ENCODE measurements at places on chromosomes 3 and 15. TPM values are rescaled to one million over a fixed set of nuclear protein-coding genes. Genes with fewer than 3 reads are reported as not detected.
A peak's percentile ranks its signal among the peaks of the same experiment; 100 is the strongest.

Gene TRIP4
- 26.3 TPM for total RNA-seq

Gene IGSF11
- not detected for total RNA-seq

Gene RBMS3
- total RNA-seq = 5.9 TPM

Gene KNSTRN
- total RNA-seq = 10.5 TPM

Gene GOLGA8S
- not detected for total RNA-seq

Gene BRK1
- 61.9 TPM for total RNA-seq

Gene FAM162A
- total RNA-seq = 23.5 TPM

Gene ARHGEF3
- 101 TPM for total RNA-seq

Gene POLR2M
- total RNA-seq = 85.5 TPM

Gene GCNT3
- not detected for total RNA-seq

Gene AGTR1
- not detected for total RNA-seq

GRCh38 chr3:177475356-177475665 lies 278.0 kb upstream of the TBL1XR1 start:
- no peaks in the 10 kb centered on the region for H3K27me3 ChIP-seq
- no peaks in the 10 kb centered on the region for H3K4me1 ChIP-seq
- H3K36me3 ChIP-seq = no peaks in the 10 kb centered on the region
- no peak overlapping the region for H3K27ac ChIP-seq

DNA sequence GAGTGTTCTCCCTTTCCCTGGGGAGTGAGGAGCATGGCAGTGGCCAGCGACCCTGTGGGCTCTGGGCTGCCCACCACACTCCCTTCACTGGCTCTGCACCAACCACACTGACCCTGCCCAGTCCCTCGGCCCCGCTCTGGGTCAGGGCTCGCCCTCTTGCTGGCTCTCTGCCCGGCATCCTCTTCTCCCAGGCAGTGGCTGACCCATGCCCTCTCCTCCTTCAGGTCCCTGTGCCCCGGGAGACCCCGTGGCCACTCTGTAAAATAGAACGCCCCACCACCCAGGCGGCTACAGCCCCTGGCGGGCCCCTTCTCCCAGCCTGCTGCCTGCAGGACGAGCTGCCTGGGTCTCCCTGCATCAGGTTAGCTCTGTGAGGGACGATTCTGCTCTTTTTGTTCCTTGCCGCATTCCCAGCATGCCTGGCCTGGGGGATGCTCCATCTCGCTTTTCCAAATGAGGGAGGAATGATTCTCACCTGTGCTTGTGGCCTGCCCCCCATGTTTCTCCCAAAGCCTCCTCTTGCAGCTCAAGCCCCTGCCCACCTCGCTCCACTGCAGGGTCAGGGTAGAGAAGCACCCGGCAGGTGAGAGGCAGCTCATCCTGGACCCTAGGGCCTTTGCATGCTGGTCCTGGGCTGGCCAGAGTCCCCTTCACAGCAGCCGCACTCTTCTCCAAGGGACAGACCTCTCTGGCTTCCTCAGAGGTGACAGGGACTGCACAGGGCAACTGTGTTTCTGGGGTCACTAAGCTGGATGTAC lies 14.5 kb upstream of the CFAP100 start:
- no peak overlapping the region for H3K27ac ChIP-seq
- H3K36me3 ChIP-seq = no peaks in the 10 kb centered on the region
- H3K4me3 ChIP-seq = no peak overlapping the region
- no peaks in the 10 kb centered on the region for H3K4me1 ChIP-seq

DNA sequence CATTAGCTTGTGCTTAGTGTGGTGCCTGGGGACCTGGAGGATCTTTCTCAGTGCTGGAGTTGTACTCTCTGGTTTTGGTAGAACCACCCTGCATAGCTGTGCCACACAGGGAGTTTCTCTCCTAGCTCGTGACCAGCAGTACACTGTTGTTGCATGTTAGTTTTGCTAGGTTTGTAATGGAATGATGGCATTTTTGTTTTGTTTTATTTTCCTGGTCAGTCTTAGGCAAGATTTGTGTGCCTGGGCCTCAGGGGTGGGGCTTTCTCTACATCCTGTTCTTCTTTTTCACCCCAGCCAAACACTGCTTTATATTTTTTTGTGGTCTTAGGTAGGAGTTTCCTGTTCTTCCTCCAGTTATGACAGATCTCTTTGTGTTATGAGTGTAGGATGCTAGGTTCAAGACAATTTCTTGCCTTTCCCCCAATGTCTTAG lies 534.5 kb upstream of the KCNMB2 start:
- peaks cover 33% of the 10 kb centered on the region for H3K4me1 ChIP-seq
- H3K36me3 ChIP-seq = no peaks in the 10 kb centered on the region
- H3K27me3 ChIP-seq = no peaks in the 10 kb centered on the region
- peak overlapping the region; percentile 47 for H3K27ac ChIP-seq

- H3K27me3 ChIP-seq = peaks cover 2% of the 10 kb centered on the region
- H3K36me3 ChIP-seq = no peaks in the 10 kb centered on the region
- H3K4me1 ChIP-seq = peaks cover 12% of the 10 kb centered on the region
- no peak overlapping the region for H3K27ac ChIP-seq
- no peak for DNase-seq
These were observed 3.9 kb upstream of the B3GNT5 start for GRCh38 chr3:183249006-183249718.

GRCh38 chr3:71983694-71984093 lies 198.7 kb upstream of the PROK2 start:
- no peak overlapping the region for H3K4me3 ChIP-seq
- peaks cover 7% of the 10 kb centered on the region for H3K4me1 ChIP-seq
- DNase-seq = no peak
- H3K27me3 ChIP-seq = no peaks in the 10 kb centered on the region
- no peak overlapping the region for H3K27ac ChIP-seq
- H3K36me3 ChIP-seq = no peaks in the 10 kb centered on the region

GRCh38 chr15:101138913-101139880 lies 112.7 kb downstream of the CHSY1 start:
- no peak overlapping the region for H3K4me3 ChIP-seq
- no peaks in the 10 kb centered on the region for H3K36me3 ChIP-seq
- H3K4me1 ChIP-seq = peaks cover 8% of the 10 kb centered on the region
- H3K27me3 ChIP-seq = no peaks in the 10 kb centered on the region
- DNase-seq = no peak

DNA sequence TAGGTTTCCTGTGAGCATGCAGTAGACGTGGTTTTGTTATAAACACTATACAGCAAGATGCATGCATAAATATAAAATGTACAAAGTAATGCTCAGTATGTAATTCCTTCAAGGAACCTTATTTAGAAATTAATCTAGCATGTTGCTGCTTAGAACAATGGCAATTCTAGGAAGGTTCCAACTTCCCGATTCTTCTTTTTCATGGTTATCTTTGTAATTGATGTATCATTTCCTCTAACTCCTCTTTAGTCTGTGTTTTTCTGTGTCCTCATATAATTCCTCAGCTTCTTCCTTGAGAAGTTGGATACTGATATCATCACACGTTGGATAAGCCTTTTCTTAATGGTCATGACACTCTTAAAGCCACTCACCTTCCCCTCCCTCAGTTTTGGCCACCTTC lies 3.5 kb downstream of the TSEN2 start:
- H3K27ac ChIP-seq = no peak overlapping the region
- H3K4me3 ChIP-seq = no peak overlapping the region
- peaks cover 22% of the 10 kb centered on the region for H3K4me1 ChIP-seq
- peaks cover 10% of the 10 kb centered on the region for H3K36me3 ChIP-seq
- DNase-seq = no peak
- H3K27me3 ChIP-seq = no peaks in the 10 kb centered on the region

DNA sequence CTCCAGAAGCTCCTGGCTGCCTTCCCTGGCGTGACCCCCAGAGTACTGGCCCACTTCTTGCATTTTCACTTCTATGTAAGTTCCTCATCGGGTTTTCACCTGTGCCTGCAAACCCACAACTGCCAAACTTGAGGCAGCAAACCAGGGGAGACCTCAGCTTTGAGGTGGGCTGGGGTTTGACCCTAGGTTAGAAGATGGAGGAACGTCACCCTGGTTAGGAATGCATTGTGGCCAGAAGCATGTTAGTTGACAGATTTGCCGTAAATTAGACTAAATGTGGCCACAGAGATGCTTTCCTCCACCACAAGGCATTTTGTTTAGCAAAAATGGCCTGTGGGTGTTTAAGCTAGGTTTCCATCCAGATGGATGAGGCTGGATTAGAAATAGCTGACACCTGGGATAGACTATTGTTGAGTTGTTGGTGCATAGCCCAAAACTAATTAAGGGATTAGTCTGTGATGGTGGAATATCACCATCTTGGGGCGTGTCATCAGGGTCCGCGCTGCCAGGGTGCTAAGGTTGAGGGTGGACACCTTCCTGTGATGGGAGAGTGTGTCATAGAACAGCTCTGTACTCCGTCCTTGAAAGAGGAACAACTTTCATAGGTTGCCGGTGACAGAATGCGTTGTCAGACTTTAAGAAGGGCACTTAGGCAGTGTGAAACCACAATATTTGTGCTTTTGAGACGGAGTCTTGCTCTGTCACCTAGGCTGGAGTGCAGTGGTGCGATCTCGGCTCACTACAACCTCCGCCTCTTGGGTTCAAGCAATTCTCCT lies 3.6 kb downstream of the NISCH start:
- no peaks in the 10 kb centered on the region for H3K27me3 ChIP-seq
- H3K27ac ChIP-seq = no peak overlapping the region
- no peak for DNase-seq
- H3K4me3 ChIP-seq = no peak overlapping the region
- H3K4me1 ChIP-seq = peaks cover 36% of the 10 kb centered on the region

DNA sequence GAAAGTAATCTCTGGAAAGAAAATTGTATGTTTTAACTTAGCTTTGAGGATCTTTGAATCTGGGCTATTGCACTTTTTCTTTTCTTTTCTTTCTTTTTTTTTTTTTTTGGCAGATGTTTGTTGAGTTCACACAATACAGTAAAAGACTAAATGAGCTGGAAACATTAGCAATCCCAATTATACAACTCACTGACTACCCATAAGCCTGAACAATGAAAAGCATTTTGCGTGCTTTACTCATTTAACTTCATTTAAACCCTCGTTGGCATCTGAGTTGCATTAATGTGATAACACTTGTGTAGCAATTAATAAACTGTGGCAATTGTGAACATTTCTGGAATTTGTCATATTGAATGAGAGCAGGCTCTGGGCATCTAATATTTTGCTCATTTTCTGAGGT lies 269.4 kb upstream of the RBMS3 start:
- H3K36me3 ChIP-seq = no peaks in the 10 kb centered on the region
- no peaks in the 10 kb centered on the region for H3K27me3 ChIP-seq
- H3K4me1 ChIP-seq = no peaks in the 10 kb centered on the region
- no peak overlapping the region for H3K27ac ChIP-seq
- no peak overlapping the region for H3K4me3 ChIP-seq
